ENCODE measurements at places on chromosomes 7 and 10. TPM values are rescaled to one million over a fixed set of nuclear protein-coding genes. Genes with fewer than 3 reads are reported as not detected.

DNA sequence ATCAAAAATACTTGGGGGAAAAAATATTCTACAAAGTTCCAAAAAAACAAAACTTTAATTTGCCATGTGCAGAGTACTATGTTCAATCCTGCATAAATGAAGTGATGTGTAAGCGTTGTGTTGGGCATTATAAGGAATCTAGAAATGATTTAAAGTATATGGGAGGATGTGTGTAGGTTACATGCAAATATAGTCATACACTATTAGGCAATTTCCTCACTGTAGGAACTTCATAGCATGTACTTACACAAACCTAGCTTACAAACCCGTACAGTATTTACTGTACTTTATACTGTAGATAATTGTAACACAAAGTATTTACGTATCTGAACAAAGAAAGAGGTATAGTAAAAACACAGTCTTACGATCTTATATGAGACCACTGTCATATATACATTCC, 72.3 kb downstream of the NRBF2 start:
- no peaks in the 10 kb centered on the region for H3K27me3 ChIP-seq
- peaks cover 45% of the 10 kb centered on the region for H3K4me1 ChIP-seq
- peaks cover 37% of the 10 kb centered on the region for H3K36me3 ChIP-seq
- H3K4me3 ChIP-seq = no peak overlapping the region
- no peak overlapping the region for H3K27ac ChIP-seq

DNA sequence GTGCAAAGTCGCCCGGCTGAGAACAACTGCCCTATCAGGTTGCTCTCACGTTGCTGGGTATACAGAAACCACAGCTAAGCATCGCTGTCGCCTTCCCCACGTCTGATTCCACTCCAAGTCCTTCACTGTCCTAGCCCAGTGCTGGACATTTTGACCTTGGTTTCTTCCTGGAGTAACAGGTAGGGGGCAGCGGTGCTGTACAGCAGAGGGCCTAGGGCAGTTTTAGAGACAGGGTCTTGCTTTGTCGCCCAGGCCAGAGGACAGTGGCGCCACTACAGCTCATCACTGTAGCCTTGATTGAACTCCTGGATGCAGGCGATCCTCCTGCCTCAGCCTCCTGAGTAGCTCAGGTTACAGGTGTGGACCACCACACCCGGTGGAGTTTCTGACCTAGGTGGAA, 2.6 kb downstream of the CLDN15 start:
- no peak overlapping the region for H3K4me3 ChIP-seq
- no peak overlapping the region for H3K27ac ChIP-seq
- no peak for DNase-seq
- H3K36me3 ChIP-seq = peaks cover 3% of the 10 kb centered on the region
- H3K4me1 ChIP-seq = no peaks in the 10 kb centered on the region
- no peaks in the 10 kb centered on the region for H3K27me3 ChIP-seq

OIT3 gene
- not detected for total RNA-seq

PON1 gene
- total RNA-seq = not detected
